HFFc6 (cell line): ENCODE measurements at places on chromosomes 11 and 22.

DNA sequence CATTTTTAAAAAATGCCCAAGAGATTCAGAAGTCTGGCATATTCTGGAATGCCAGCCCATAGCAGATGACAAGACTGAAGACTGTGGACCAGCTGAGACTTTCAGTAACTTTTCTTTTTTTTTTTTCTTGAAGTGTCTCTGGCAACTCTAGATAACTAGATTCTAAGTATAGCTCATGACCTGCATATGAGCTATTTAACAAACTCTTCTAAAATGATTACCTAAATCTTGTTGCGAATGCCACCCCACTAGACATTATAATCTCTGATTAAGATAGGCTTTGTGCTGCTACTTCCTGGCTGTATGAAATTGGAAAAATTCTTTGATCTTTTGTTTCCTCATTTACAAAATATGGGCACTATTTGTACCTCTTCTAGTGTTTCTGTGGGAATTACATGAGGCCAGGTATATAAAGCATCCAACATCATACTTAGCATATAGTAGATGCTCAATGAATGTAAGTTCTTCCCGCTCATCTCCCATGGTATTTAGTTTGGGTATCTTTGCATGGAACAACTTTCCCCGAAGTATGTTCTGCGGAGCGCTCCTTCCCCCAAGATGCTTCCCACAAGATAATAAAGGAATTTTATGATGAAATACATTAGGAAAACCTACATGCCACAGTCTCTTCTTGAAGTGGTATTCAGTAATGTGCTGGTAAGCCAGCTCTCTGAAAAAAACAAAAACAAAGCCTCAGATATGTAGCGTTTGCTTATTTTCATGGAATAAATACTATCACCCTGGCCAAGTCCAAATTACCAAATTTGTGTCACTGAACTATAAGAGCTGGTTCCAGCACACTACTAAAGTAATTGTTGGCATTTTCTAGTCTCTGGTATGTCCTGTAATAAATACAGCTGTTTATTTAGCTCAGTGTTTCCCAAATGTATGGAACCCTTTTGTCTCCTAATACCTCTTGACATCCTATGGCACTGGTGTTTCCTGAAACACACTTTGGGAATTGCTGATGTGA lies 86.8 kb upstream of the TIMP3 start:
- DNase-seq, result no peak

DNA sequence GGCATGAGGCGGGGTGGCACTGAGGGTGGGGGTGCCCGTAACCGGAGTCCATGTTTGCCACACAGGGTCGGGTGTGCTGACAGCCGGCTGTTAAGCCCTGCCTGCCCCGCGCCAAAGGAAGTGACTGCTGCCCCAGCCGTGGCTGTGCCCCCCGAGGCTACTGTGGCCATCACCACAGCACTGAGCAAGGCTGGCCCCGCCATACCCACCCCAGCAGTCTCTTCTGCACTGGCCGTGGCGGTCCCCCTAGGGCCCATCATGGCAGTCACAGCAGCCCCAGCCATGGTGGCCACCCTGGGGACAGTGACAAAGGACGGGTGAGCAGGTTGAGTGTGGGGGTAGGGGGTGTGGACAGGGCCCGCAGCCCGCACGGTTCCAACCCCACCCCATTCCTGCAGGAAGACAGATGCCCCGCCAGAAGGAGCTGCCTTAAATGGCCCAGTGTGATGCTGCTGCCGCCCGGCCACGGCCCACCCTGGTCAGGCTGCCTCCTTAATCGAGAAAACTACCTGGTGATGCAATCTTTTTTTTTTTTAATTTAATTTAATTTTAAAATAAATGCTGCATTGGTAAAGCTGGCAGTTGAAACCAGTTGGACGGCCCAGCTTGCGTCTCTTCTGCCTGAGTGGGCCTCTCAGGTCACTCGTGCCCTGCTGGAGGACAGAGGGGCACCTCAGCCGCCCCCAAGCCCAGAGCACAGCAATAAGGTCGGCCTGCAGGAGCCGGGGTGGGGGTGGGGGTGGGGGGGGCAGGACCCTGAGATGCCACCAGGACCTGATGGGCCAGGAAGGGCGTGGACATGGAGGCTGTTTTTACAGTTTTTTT lies 30.8 kb downstream of the SBF1 start:
- DNase-seq, result no peak

DNA sequence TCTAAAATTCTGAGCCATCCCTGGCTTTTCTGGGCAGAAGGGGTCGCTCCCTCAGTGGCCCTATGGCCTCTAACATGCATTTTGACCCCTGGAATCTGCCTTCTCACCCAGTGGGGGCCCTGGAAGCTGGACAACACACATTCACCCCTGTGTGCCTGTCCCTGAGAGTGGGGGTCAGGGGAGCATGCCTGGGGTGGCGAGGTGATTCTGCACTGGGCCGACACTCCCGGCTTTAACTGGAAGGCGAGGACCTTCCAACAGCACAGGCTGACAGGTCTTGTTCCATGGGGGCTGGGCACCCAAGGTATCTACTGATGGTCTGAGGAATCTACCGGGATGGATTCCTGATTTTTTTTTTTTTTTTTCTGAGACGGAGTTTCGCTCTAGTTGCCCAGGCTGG lies 10.7 kb downstream of the PPM1F start:
- no peak for DNase-seq

DNA sequence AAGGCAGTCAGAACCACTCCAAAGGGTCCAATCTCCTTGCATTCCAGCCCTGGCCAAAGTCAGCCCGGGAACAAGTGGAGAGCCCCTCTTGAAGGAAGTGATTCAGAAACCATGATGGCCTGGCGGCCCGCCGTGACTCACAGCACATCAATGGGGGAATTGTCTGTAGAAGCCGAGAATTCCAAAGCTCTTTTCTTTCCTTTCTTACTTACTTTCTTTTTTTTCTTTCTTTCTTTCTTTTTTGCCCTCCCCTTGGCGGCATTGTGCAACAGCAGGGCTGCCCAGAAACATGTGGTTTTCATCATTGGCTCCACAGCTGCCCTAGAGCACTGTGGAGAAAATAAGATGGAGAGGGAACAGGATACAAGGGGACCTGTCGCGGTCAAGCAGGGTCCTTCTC lies 140.2 kb upstream of the TIMP3 start:
- DNase-seq, result peak; percentile 85

DNA sequence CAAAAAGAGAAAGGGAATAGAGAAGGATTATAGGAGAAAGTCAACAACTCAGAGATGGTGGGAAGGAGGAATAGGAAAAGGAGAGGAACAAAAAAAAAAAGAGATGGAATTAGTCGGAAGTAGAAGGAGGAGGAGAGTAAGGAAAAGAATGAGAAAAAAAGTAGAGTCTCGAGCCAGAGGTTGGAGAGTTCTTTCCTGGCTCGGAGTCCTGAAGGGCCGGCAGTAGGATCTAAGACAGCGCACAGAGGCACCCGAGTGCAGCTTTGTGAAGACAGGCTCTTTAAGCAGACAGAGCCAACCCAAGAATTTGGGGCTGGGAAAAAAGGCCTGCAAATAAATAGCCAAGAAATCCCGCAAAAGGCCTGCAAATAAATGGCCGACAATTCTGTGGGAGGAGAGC lies 170.4 kb upstream of the CCDC90B start:
- no peak for DNase-seq

- DNase-seq, result no peak
These were observed 22.3 kb upstream of the GUCY1A2 start for GRCh38 chr11:107040433-107041087.

DNA sequence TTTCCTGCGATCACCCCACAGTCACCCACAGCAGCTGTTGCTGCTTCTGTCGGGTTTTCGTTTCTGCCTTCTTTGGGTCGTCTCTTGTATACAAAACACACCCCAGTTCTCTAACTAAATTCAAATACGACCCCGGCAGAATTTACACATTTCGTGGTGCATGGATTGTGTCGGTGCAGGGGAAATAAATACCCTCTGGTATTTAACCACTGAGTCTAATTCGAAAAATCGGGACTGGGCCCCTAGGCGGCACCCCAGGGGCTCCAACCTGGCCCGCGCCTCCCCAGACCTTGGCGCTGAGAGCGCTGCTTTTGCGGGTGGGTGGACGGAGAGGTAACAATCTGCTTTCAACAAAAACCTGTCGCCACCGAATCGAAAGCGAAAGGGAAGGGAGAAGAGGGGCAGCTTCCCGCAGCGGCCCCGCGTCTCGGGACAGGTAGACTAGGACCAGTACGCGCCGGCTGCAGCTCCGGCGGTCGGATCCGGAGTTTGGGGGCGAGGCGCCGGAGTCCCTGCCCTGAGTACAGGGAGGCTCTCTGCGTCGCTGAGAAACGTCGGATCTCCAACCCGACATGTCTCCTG lies 4.4 kb downstream of the ALX4 start:
- no peak for DNase-seq

DNA sequence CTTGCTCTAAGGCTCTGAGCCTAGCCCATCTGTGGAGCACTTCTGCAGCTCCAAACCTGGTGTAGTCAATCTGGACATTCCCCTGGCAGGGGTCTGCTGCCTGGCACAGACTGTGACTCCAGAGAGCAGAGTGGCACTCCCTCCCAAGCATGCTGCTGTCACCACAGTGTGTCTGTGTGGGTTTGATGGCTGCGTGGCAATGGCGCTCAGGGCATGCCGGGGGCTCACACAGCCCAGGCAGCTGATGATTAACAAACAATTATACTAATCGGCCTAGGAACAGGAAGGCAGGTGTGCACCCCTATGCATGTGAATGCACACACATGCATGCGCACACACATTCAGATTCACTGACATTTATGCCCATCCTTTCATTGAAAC lies 9.0 kb upstream of the NECTIN1 start:
- no peak for DNase-seq

DNA sequence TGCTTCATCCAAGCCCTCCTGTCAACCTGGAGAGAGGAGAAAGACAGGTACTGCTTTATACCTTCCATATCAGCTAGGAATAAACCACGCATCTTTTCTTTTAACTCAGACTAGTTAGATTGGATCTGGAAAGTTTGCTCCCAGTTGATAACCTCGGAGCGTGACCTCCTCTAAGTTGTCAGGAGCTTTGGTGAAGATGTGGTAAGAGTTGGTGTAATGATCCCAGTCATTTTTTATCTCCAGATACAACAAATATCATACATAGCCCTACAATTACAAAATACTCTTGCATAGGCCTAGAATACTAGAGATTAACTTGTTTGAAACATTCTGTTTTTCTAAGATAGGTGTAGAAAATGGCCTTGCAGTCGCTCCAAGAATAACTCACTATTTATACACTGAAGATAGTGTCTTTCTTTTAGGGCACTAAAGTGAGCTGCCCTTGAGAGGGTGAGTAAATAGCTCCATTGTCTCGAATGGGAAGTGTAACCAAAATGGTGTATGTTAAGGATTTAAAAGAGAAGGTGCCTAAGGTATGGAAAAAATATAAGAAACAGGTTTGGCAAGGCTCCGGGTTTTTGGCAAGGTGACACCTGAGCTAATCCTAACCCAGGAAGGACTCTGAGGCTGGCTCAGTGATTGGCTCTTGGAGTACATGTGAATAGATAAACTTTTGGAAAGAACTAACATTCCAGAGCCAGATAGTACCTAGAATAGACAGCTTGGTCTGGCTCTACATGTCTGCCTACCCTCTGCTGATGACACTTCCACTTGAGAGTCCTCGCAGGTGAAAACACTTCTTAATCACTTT lies 59.4 kb downstream of the GLYATL1 start:
- DNase-seq, result no peak

- no peak for DNase-seq
These were observed 4.0 kb upstream of the SCN4B start for GRCh38 chr11:118156531-118157185.

DNA sequence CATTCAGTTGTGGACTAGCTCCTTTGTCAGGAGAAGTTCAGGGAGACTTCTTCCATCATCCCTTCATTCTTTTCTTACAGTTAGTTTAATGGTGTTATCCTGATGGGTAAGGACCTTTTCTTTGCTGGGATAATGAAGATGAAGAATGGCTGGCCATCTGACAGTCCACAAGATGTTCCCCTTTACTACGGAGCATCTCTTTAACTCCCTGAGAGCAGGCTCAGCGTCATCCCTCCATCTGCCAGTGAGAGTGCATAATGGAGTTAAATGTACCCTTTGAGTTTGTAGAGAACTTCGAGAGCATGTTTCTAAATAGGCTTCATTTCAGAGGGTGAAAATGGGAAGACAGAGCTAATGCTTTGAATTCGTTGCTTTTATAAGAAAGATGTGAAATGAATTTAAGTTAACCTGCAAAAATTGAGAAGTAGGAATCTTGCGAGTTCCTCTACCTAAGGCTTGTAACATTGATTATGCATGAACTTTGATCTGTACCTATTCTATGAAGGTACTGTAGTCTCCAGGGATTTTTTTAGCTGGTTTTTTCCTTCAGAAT lies 1.7 kb downstream of the EP300 start:
- peak; percentile 20 for DNase-seq

GRCh38 chr22:40953471-40953870 lies 2.3 kb downstream of the RBX1 start:
- peak; percentile 10 for DNase-seq

- DNase-seq, result no peak
These were observed 309.1 kb upstream of the C11orf87 start for GRCh38 chr11:109112821-109113280.

GRCh38 chr11:35531246-35531645 lies 5.8 kb upstream of the PAMR1 start:
- DNase-seq, result no peak

GRCh38 chr11:2459796-2460531 lies 15.2 kb downstream of the KCNQ1 start:
- no peak for DNase-seq

DNA sequence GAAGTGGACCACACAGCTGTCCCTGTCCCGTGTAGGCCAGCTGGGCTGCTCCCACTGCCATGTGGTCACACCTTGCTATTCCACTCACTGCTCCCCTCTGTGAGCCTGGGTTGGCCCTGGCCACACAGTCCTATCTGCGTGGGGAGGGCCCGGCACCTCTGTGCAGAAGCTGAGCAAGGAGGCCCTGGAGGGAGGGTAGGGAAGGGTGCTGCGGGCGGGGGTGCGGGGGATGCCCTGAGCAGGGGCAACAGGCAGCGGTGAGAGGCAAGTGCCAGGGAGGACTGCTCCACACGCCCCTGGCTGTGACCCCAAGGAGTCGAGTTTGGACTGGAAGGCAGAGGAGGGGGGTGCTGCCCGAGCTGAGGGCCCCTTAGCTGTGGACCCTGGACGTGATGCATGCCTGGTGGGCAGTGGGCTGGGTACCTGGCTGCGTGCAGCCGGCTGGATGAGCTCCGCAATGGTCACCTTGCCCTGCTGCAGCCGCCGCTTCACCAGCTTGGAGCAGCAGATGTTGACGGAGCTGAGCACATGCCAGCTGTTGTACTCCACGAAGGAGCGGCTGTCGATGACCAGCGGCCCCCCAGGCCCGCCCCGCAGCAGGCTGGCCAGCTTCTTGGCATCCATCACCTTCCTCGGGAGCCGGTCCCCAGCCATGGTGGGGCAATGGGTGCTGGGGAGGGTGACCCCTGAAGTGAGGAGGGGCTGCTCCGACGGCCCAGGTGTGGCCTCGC lies 6.7 kb downstream of the DUSP8 start:
- DNase-seq, result no peak
